ENCODE measurements at places on chromosomes 12 and 14. TPM values are rescaled to one million over a fixed set of nuclear protein-coding genes. Genes with fewer than 3 reads are reported as not detected.

KLRC1 gene
- not detected for total RNA-seq

NIN gene
- total RNA-seq: 19.2 TPM

IAPP gene
- total RNA-seq: not detected

MIPOL1 gene
- total RNA-seq: 7.6 TPM

ADAMTS20 gene
- total RNA-seq: not detected

MMP17 gene
- total RNA-seq: 9.1 TPM

RBMS2 gene
- total RNA-seq: 4.6 TPM

POLE2 gene
- total RNA-seq: 4.9 TPM

GPR84 gene
- total RNA-seq: not detected
